ENCODE measurements at places on chromosomes 11 and 22.

DNA sequence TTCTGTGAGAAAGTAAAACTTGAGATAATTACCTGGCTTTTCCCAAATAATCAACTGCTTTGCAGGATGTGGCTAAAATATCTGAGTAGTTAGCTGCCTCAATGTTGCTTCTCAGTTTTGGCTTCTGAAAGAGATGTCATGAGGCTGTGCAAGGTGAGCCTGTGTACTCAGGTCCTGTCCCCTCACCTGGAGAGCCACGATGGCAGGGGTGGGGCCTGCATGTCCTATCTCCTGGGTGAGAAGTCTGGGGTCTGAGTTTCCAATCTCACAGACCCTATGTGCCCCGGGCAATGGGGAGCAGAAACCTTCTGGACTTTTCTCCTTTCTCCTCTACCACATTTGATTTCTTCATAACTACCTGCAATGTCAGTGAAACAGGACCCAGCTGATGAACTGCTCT, 338.6 kb upstream of the B3GAT1 start:
- DNase-seq = no peak

GRCh38 chr11:76104285-76104684, 102.0 kb downstream of the WNT11 start:
- DNase-seq = no peak

GRCh38 chr22:22228421-22228820, 16.2 kb upstream of the VPREB1 start:
- no peak for DNase-seq

GRCh38 chr11:1864831-1865665, 12.2 kb downstream of the LSP1 start:
- no peak for DNase-seq

- DNase-seq = no peak
Measured at GRCh38 chr11:115990004-115990447, 485.8 kb upstream of the CADM1 start.

DNA sequence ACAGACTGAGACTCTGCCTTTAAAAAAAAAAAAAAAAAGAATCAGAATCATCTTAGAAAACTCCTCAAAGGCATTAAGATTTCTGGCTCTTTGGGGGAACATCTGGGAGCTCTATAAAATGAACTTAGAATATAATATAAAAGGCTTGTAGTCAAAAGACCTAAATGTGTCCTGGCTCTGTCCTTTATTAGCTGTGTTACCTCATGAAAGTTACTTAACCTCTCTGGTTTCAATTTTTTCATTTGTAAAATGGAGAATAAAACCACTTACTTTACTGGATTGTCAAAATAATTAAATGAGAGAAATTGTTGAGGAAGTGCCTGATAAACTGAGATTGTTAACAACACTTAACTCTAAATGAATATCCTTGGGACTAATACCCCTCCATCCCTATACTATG, 81.8 kb downstream of the FAM168A start:
- no peak for DNase-seq

- DNase-seq = no peak
Measured at GRCh38 chr11:87137711-87138110, 100.0 kb downstream of the TMEM135 start.

GRCh38 chr22:36197514-36198146, 4.0 kb downstream of the APOL4 start:
- no peak for DNase-seq

DNA sequence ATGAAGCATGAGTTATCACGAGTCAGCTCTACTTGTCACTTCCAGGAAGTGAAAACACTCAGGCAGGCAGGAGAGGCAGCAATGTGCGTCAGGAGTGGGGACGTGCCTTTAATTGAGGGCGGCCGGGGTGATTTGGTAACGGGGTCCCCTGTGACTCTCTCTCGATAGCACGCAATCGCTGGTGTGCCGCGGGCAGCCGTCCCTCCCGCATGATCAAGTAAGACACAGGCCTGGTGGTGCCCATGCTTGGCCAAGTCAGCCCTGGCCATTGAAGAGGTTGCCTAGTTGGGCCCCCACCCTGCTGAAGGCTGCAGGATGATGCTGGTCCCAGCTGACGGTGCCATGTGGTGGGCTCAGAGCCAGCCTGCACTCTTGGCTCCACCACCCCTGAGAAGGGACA, 29.7 kb downstream of the CACNG2 start:
- no peak for DNase-seq

DNA sequence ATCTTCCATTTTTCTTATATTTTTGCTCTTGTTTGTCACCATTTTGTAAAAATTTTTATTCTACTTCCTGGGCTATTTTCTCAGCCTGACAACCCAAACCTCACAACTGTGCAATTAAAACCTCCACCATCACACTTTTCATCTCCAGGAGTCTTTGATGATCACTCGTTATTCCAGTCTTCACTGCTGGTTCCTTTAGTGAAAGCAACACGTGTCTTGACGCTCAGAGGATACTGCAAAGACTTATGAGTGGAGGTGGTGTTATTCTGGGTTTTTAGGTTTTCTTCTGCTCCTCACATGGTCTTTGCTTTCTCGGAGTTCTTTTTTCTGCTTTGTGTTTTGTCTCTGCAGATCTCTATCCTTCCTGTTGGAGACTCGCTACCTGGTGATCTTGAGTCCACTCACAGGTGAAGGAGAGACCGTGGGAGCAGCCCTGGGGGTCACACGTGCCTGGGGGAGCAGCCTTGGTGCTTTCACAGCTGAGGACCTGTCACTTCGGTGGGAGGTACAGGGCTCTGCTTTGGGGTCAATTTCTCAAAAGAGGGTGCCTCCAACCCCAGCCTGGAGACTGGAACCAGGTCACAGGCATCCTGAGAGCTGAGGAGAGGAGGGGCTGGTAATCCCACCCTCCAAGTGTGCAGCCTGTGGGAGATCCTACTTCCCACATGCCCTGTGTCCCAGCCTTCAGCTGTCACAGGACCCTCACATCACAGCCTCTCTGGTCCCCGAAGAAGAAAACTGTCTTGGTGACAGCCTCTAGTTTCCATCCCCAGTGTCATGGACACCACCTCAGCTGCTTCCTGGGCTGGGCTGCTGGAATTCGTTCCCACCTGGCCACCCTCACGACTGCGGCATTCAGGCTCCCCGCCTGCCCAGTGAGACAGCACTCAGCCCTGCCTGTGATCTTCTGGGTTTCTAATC, 11.0 kb downstream of the SULT4A1 start:
- DNase-seq = no peak

DNA sequence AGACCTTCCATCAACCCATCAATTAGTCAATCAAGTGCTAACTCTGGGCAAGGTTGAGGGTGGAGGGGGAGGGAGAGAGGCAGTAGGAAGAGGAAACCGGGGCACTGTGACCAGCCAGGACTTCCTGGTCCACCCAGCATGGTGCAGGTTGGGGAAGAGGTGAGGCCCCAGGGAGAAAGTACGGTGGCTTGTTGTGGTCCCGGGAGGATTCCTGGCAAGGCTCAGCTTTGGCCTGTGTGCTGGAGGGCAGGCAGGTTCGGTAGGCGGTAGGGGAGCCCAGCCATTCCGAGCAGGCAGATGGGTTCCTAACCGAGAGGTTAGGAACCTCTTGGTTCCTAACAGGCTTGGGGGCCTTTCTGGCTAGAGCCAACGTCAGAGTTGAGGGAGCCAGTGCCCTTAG, 10.8 kb downstream of the ST14 start:
- no peak for DNase-seq

DNA sequence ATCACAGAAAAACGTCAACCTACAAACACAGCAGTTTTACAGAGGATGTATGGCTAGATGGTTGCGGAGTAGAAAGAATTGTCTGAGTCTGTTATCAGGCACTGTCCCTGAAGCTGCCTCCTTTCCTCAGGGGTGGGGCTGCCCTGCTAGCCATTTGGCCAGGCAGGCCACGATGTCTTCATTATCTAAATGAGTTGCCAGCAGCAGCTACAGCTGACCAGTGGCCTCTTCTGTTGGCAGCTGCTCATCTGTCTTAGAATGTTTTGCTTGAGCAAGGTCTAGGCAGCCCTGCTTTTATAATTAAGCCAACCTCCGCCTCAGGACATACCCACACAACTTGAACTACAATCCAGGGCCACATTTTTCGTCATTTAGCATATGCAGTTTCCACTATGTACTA, 17.5 kb downstream of the SLC6A5 start:
- no peak for DNase-seq

- DNase-seq = no peak
Measured at GRCh38 chr22:24153353-24153752, 27.9 kb upstream of the SUSD2 start.

GRCh38 chr11:93608364-93608763, 53.1 kb upstream of the CEP295 start:
- DNase-seq = no peak

- no peak for DNase-seq
Measured at GRCh38 chr11:74019860-74020259, 11.0 kb upstream of the UCP3 start.

- no peak for DNase-seq
Measured at GRCh38 chr11:79043726-79044125, 397.1 kb downstream of the TENM4 start.

GRCh38 chr11:13666708-13667107, 1.8 kb upstream of the FAR1 start:
- DNase-seq = no peak

- DNase-seq = peak; percentile 52
Measured at GRCh38 chr11:46120346-46121300, 631 bp downstream of the PHF21A start.

DNA sequence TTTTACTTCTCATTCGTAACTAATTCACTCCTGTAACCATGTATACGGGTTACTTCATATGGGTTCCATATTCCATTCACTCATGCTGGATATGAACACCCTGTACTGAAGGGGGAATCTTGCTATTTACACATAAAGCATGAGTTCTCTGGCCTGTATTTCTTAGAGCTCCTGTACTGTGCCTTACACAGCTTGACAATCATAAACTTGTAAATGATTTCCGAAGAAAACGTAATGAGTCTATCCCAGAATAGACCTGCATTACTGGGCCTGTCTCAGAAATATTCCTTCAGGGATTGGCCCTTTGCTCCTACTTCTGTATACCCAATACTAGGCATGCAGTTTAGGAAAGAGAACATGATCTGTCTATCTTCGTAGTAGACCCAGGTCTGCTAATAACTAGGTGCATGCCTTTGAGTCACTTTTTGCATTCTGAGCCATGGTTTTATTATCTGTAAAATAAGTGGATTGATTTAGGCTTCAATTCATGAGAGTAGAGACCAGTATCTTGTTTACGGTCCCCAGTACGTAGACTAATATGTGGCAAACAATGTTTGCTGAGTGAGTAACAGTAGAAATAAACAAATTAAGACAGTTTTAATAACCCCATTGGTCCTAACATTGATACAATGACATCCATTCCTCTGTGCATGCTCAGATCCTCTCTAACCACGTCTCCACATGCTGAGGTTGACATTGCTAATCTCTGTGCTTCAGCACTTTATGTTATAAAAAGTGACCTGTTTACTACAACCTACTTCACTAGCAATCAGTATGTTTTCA, 1.2 kb downstream of the CCDC34 start:
- DNase-seq = no peak
